ENCODE measurements at places on chromosomes 16 and 17.
A peak's percentile ranks its signal among the peaks of the same experiment; 100 is the strongest.

DNA sequence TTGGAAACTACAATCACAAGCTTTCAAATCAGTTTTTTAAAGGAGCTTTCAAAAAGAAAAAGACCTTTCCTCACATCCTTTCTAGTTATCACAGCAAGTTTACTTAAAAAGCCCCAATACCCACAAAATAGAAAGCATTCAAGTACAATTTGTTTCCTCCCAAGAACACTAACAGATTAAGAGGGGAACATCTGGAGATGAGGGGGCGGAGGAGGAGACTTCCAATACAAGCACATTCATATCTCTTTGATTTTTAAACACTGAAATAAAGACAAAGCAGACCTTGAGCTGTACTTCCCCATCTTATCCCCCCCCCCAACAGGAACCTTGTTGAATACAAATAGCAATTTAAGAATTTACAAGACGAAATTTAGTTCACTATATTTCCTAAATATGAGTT, 2.0 kb downstream of the YWHAE start:
- no peak for DNase-seq

DNA sequence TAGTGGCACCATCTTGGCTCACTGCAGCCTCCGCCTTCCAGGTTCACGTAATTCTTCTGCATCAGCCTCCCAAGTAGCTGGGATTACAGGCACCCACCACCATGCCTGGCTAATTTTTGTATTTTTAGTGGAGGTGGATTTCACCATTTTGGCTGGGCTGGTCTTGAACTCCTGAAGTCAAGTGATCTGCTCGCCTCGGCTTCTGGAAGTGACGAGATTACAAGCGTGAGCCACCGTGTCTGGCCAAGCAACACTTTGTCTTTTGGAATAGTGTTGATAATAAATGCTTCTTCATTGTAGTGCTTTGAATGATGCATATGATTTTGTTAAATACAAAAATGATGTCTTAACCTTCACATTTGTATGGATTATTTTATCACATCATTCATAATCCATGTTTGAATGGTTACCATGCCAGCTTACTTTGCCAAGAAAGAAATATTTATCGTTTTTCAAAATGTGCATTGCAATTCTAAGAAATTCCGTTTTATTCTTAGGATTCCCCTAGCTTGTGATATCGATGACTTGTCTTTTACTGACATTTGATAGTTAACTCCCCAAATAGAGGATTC, 29.1 kb downstream of the USP10 start:
- DNase-seq: no peak

DNA sequence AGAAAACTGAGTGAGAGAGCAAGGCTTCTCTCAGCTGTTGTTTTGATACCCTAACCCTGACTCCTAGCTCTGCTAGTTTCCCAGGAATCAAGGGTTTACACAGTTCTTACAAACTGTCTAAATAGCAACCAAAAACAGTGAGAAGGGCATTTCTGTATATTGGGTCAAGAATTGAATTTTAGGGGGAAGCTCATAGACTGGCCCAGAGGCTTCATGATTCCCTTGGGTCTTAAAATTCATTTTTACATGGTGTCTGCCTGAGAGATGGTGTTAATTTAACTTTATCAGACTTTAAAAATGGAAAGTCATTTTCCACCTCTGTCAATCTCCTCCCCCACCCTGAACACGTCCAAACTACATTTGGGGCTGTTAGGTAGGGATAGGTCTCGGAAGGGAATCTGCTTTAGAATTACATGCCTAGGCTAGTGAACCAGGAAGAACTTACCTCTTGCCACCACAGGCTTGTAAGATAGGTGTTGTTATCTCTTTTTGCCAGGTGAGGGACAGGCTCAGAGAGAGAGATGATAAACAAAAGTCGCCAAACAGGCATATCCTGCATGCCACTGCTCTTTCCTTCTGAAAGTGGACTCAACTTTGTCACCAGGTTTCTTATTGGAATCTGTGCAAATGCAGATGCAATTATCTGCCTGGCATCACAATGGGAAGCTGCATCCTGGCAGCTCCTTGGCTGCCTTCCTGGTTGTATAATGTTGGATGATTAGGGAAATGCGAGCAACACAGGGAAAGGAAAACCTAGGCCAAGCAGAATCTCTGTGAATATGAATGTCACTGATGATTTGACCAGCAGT, 3.1 kb downstream of the PHAF1 start:
- no peak for DNase-seq

DNA sequence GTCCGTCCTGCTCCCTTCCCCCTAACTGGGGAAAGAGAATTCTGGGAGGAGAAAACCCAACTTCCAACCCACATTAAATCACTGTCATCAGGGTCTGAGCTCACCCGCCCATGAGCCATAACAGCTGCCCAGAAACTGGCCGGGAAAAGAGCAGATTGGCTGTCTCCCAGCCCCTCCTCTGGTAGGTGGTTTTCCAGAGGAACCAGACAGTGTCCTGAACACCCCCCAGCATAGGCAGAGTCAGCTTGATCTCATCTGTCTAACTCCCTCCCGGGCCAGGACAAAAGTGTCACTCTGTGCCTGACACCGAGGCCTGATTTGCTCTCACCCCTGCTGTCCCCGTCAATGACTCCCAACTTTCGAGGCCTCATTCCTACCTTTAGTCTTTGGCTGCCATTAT, 197.0 kb downstream of the AXIN2 start:
- DNase-seq: no peak

GRCh38 chr17:36004594-36005108, 3.3 kb upstream of the CCL15 start:
- DNase-seq: no peak

DNA sequence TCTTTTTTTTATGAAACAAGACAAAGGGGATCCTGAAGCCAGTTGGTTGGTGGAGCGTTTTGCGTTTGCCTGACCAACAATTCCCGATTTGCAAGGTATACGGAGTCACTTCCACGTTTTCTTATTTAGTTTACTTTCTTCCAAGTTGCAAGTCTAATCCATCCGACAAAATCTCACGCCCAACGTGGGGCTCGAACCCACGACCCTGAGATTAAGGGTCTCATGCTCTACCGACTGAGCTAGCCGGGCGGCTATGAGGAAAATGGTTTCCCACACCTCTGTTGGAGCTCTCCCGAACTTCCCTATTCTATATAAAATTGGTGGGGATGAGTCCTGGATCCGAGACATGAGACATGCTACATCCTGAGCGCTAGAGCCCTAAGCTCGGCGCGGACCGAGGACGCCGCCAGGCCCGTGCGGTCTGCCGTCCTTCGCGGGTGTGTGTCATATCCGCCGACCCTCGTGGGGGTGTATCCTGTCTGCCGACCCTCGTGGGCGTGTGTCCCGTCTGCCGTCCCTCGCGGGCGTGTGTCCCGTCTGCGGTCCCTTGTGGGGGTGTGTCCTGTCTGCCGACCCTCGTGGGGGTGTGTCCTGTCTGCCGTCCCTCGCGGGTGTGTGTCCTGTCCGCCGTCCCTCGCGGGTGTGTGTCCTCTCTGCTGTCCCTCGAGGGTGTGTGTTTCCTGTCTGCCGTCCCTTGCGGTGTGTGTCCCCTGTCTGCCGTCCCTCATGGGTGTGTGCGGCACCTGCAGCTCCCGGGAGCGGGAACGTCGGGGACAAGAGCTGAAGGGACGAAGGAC, 22.6 kb downstream of the ZNF213 start:
- DNase-seq: peak; percentile 57
